ENCODE measurements at places on chromosomes 5 and 9.
A peak's percentile ranks its signal among the peaks of the same experiment; 100 is the strongest.

DNA sequence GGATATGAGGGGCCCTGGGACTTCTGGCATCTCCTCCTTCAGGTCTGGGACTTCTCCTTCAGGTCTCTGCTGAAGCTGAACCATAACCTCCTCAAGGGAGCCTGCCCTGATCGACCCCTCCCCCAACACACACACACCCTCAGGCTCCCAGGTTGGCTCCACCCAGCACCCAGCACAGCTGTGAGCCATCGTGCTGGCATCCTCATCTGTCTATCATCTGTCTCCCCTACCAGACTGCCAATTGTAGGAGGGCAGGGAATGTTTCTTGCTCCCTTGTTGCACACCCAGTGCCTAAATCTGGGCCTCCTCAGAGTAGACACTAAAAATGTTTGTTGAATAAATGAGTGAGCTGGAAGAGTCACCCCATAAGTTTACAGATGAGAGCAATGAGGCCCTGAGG lies 71.4 kb downstream of the LRSAM1 start:
- DNase-seq = no peak

GRCh38 chr9:26746357-26747072 lies 146.1 kb downstream of the CAAP1 start:
- DNase-seq = no peak

DNA sequence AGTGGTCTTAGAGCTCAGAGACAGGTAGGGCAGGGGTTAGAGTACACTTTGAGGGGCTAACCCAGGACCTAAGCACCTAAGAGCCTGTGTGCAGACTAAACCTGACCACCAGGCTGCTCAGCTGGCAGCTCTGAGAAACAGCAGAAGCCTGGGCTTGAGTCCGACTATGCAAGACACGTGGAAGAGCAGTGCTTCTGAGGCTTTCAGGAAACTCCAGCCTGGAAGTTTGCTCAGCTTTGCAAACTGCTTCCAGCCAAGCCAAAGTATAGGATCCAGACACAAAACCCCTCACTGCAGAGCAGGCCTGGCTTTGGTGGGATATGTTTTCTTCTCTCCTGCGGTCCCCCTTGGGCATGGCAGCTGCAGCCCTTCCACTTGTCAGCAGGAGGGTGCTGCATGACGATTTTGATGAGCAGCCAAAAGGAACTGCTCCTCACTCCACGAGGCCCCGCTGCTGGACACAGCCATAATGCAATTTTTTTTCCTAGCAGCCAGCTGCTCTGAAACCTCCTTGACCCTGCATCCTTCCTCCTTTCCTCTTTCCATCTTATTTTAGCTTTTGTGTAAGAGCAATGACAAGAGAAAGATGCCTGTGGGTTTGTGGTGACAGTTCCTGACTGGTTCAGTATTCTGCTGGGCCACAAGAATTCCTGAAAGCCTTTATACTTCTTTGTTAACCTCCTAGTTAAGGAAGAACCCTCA lies 123.1 kb downstream of the LIFR start:
- DNase-seq = no peak

DNA sequence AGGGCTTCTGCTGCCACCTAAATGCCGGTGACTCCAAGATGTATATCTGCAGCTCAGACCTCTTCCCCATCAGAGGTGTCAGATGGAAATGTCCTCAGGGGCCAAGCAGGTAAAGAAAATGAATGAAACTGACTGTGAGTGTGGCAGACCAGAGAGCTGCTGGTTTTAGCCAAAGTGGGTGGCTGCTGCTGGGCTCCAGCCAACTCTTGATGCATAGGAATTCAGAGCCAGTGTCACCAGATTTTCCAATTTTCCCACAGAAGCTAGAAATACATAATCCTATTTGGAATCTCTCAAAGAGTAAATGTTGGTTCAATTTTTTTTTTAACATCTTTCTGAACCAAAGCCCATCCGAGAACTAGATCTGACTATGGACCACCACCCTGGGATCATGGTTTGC lies 161.2 kb upstream of the SPRY4 start:
- DNase-seq = no peak

DNA sequence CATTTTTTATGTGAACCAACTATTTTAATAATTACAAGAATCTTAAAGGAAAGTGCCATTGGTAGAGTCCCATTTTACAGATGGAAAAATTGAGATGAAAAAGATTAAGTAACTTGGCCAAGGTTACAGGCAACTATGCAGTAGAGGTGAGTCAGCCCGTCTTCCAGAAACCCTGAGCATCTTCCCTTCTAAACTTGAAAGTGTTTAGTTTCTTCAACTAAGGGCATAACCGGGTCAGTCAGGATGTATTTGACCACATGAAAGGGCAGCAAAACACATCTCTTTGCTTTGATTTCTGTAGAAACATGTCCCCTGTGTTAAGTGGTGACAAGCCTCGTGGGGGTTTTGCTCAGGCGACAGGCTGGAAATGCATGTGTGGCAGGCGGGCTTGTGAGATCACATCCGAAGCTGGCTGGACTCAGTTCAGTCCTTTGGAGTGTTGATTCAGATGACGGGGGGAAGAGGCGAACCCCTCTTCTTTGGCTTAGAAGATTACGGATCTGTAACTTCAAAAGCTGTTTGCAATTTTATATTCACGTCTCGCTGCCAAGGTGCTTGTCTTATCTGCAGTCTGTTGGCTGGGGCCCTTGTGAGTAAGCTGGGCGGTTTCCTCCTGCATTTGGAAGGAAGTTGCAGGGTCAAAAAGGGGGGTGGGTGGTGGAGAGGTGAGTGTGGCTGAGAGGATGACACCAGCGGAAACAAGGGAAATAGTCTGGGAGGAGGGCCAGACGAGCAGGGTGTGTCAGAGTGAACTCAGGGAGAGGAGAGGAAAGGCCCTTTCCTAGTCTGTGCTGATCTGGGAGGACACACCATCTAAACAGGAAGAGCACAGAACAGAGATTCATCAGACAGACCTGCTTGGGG lies 78.9 kb upstream of the RPS23 start:
- no peak for DNase-seq

- DNase-seq = no peak
Observed at GRCh38 chr5:58462154-58462553, 2.3 kb upstream of the PLK2 start.

- no peak for DNase-seq
Observed at GRCh38 chr5:52710310-52710971, 77.3 kb upstream of the ITGA1 start.

- DNase-seq = no peak
Observed at GRCh38 chr5:150653145-150653761, 7.8 kb upstream of the MYOZ3 start.

DNA sequence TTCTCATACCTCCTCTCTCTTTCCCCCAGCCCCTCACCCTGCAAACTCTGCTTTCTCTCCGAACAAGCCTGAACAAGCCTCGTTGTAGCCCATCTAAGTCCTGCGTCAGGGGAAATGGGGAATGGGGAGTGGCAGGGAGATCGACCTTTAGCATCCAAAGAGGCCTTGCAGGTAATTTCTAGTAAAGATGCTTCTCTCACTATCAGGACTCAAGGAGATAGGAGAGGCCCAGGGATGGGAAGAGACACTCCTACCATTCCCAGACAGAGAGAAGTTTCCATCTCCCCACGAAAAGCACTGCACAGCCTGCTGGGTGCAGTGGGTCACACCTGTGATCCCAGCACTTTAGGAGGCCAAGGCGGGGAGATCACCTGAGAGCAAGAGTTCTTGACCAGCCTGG lies 44.4 kb upstream of the CTNNA1 start:
- no peak for DNase-seq

- no peak for DNase-seq
Observed at GRCh38 chr5:103674739-103675138, 112.2 kb upstream of the NUDT12 start.

- DNase-seq = no peak
Observed at GRCh38 chr5:159146839-159147238, 47.1 kb upstream of the EBF1 start.

DNA sequence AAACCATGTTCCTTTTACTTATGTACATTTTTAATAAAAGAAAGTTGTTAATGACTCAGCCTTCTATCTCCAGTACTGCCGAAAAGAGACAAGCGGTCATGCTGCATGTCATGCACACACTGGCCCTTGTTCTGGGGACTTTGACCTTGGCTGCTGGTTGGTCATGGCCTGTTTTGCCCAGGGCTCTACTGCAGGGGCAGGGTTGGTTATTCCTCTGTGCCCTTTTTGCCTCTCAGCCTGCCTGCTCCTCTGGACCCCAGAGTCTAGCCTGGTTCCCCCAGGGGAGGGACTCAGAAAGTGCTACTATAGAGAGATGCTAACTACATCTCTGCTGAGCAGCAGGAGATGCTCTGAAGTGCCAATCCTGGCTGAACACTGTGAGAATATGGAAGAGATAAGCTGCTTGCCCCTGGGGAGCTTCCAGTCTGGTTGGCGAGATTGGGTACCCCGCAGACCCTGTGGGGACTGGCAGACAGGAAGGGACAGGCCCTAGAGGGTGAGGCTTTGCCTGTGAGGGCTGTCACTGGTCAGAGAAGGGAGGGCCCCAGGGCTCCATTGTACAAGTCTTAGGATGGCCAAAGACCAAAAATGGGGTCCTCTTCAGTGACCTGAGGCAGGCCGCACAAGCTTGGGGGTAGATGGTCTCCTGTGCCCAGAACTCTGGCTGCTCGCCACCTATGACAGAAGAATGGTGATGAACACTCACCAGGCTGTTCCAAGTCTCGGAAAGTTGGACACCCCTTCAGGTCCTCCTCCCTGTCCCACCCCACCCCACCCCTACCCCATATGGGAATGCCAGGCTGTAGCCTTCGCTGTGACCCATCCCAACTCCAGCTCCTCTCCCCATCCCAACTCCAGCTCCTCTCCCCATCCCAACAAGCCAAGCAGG lies 14.3 kb downstream of the IRF1 start:
- no peak for DNase-seq

- DNase-seq = no peak
Observed at GRCh38 chr5:598564-598890, 13.6 kb upstream of the CEP72 start.

DNA sequence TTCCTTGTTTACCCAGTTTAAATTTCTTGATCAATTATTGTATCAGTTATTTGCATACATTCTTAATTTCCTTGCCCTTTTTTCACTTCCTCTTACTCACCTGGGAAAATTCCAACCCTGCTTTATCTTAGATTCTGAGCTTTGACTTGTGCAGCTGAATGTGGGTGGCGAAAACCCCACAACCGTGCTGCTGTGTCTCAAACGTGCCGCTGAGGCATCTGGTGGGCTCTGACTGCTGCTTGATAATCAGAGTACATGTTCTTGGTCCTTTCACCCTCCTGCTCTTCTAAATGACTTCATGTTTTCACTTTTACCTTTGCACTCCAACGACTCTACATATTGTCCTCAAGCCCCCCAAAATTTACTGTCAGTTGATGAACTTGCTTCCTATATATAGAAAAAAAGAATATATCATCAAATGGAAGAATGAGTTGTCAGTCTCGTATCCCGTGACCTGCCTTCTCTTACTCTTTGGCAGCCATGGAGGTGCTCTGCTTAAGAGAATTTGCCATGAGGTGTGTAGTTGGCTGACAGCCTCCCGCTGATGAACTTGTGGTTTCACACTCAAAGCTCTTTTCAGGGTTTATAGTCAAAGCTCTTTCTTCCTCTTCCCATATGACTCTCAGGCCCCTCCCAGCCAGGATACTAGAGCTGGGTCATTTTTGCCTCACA lies 14.0 kb upstream of the JAK2 start:
- DNase-seq = no peak

DNA sequence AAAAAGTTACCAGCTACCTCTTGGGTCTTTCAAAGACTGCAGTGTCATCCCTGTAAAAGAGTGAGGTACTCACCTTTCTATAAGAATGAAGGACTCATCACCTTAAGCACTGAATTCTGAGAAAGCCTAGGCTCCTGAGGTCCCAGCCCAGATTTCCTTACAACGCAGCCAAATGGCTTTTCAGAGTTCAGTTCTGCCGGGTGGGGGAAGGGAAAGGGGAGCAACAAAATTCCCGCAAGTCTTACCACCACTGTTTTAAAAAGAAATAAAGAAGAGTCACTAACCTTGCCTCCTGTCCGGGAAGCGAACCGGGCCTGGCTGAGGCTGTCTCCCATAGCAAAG lies 373 bp downstream of the ADAMTS12 start:
- no peak for DNase-seq

GRCh38 chr5:56026863-56027300 lies 32.1 kb upstream of the IL6ST start:
- no peak for DNase-seq

DNA sequence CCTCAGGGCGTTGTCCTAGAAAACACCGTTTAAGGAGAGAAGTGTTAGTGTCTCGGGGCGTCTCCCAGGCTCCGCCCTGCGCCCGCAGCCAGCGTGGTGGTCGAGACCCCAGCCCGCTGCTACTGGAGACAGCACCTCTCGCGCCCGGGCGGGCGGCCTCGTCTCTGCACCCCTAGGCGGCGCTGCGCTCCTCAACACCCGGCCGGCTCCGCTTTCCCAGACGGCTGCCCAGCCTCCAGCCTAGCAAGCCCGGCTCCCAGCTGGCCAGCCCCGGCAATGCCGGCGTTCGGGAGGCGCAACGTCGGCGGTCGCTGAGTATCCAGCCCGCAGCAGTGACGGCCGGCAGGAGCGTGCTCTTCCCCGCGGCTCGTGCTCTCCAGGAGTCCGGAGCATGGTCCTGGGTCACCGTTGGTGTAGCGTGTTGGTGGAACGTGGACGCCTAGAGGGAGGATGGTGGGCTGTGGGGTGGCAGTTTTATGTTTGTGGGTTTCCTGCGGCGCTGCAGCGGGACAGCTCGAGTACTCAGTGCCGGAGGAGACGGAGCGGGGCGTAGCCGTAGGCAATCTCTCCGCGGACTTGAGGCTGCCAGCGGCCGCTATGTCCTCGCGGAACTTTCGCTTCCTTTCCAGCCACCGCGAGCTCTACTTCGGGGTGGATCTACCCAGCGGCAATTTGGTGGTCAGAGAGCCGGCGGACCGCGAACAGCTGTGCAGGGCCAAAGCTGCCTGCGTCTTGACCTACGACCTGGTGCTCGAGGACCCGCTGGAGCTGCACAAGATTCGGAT lies 536 bp downstream of the PCDHAC1 start:
- DNase-seq = peak; percentile 38

DNA sequence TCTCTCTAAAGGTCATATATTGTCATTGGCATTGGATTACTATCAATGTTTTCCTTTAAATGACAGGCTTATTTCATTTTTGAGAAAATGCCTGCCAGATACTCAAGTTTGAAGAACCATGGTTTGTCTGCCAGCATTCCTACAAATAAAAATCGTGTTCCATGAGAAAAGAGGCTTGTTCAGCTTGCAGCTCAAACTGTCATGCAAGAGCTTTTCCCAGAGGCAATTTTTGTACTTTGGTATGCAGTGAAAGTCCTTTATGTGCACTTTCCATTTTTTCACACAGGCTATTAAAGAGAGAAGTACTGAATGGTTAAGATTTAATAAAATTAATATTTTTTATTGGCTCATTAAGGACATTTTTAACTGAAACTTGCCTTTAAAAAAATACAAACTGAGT lies 110.4 kb downstream of the FBXO4 start:
- DNase-seq = no peak

- DNase-seq = no peak
Observed at GRCh38 chr5:146342882-146343865, 4.5 kb downstream of the POU4F3 start.

DNA sequence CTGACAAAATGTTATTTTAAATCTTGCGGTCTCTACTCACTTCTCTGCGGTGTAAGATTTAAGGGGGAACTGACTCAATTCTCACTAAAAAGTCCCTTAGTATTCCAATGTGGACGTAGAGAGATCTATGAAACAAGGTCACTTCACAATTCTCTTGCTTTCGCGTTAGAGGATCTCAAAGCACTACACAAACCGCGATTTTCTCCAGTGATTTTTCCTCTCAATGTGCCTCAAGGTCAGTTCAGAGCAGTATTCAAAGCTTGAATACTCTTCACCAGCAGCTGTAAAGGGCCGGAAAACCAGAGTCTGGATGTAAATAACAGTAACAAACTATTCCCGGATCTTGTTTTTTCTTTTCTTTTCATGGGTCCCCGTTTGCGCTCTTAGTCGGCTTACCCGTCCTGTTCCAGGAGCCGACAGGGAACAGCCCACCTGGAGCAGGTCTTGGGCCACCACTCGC lies 128.2 kb downstream of the TMEM161B start:
- DNase-seq = peak; percentile 49
